ENCODE measurements at places on chromosomes 7 and 10.
A peak's percentile ranks its signal among the peaks of the same experiment; 100 is the strongest.

DNA sequence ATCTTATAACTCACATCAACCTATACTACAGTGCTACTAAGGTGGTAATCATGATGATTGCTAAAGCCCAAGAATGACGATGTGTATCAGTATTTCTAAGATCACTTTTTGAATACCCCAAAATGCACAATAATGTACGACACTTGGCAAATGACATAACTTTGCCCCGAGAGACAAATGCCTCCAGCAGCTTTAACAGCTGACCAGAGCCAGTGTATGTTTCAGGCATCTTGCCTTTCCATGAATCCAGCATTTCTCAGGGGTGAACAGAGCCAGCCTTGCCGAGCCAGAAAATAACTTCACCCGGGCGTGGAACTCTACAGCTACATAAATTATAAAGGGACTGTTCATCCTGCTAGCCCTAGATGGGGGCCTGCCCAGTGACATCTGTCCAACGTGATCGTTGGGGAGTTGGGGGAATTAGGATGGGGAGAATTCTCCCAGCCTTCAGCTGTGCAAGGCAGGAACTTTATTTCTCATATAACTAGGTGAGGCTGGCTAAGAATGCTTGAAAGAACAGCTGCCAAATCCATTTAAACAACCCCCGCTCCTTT, 1.8 kb downstream of the IGFBP3 start:
- DNase-seq: no peak

- peak; percentile 19 for DNase-seq
These were observed 216.5 kb upstream of the MKLN1 start for GRCh38 chr7:131111081-131111576.

DNA sequence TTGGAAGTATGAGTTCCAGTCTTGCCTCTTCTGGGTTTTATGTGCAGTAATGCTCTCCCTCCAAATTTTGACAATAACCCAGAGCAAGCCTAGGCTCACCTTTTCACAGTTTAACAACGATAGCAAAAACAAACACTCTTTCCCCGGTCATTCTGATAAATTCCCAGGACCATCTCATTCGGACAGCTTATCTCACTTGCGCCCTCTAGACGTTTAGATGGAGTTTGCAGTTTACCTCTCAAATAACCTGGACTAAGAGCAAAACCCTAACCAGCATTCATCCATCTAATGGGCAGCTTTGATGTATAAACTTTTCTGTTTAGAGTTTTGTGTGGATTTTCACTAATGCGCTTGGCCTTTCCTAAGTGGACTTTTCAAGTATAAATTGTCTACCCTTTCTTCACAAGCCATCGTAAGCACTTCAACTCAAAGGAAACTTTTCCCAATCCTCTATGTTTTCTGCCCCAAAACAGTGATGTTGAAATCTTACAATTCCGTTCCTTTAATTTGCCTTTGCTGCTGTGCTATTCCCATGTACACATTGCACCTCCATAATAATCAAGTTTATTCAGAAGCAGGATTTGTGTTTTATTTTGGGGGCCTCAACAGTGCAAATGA, 114.9 kb downstream of the HDAC9 start:
- no peak for DNase-seq

DNA sequence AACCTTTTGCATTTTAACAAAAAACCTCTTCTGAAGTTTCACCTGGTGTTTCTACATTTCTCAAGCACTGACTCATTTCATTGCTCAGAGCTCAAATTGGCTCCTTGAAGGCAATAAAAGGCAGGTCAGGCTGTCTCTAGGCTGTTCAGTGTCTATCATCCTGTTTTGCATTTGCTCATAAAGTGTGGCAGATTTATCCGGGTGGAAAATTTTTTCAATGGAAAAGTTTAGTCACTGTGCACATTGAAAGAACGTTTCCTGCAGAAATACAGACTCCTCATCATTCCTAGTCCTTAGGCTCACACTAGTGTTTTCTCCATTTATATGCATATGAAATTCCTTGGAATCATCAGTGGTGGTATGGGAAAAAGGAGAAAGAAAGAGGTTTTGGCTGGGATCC, 114.2 kb upstream of the DGKB start:
- DNase-seq: no peak

DNA sequence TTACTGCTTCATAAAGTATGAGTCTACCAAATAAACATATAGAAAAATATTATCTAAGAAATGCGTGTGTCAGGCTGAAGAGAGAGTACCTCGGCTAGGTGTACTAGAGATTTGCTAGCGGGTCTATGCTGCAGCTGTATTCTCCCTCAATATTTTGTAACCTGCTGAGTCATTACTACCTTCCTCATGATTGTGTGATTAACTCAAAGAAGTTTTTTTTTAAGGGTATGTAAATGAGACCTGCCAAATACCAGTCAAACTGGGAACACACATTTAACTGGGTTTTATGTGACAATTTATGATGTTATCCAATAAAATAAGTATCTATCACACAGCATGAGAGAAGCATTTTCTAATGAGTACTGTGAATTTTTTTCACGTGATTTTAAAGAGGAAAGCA, 180.4 kb downstream of the RNF133 start:
- no peak for DNase-seq

DNA sequence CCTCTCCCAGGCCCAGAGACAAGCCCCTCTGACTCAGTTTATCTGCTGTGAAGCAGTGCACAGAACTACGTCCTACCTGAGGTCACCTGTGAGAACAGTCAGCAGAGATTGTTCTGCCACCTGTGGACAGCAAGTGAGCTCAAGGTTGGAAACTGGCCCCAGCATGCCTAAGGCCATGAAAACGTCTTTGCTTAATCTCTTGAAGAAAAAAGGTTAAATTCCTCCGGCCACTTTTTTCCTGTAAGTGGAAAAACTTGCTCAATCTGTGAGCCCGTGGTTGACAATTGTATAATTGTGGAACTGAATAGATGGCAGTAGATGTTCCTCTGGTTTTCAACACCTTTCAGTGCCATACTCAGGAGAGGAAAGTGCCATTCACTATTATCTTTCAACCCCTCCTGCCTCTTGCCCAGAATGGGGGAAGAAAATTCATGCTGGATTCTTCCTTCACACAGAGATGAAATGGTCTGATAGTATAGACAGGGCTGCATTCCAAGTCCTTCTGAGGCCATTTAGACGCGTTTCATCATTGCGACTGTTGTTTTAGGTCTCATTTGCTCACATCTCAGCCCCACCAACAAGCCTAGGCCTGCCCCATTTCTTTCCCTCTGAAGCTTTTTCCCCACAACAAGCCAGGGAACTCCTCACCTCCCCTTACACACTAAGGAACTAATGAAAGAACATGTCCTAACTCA, 292.9 kb downstream of the FZD1 start:
- DNase-seq: no peak

DNA sequence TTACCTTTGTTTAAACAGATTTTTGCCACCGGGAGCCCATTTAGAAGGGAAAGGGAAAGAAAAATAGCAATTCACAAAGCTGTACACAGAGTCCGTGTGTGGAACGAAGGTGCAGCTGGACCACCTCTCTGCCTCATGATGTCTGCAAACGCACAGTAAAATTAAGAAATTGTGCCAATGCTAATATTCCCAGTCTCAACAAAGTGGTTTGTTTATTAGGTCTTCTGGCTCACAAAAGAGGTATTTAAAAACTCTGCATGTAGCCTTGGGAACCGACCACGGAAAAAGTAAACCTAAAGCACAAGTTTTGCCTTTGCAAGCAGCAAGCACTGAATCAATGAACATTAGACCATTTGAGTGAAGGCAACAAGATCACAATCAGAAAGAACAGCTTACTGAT, 57.7 kb downstream of the CREB3L2 start:
- no peak for DNase-seq

DNA sequence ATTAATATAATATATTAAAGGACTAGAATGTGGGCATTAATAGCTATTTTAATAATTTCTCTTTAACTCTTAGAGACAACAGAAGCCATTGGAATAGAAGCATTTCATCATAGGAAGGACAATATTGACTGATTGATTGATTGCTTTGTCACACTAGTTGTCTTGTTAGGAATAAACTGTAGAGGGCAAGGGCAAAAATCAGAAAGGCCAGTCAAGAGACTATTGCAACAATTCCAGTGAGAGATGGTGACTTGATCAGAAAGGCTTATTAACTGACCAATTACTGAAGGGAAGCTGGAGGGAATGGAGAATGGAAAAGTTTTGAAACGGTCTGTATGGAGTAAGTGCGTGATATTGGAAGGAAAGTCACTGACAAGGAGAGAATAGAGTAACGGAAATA, 87.3 kb downstream of the RUNDC3B start:
- no peak for DNase-seq

GRCh38 chr7:66167773-66168387, 37.3 kb upstream of the TPST1 start:
- DNase-seq: no peak

DNA sequence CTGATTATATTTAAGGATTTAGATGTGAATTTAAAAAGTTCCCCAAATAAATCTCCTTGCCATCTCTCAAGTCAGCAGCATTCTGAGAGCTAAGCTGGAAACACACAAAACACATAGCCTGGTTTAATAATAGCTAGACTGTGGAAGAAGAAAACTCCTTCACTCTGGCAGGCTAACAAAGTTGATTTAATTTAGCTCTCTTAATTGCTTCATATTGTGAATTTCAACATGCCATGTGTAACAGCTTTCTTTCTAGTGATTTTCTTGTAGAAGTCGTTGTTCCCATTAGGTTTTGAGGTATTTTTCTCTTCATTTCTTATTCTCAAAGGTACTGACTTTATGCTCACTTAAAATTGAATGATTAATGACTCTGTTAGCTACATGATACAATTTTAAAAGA, 216.8 kb upstream of the AKR1E2 start:
- DNase-seq: no peak

GRCh38 chr10:97713339-97713825, at the start of gene MARVELD1:
MARVELD1 (plus strand) TSS chr10:97713730; CDS start chr10:97713877, 147 bp downstream.
- DNase-seq: peak; percentile 15

- peak; percentile 17 for DNase-seq
These were observed 38.3 kb upstream of the COBL start for GRCh38 chr7:51354897-51355296.

DNA sequence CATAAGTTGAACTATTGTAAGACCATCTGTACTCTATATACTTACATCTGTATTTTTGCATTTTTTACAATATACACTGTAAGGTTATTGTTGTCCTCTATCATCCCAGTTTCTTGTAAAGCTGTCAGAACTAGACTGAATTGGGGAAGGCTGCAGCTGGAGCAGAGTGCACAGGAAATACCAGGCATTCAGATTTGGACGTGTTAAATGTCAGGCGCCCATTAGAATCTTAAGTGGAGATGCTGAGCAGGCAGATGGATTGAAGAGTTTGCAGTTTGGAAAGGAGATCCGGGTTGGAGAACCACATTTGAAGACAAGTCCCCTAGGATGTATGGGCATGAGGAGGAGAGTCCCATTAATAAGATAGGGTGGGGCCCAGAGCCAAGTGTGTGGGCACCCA, 40.4 kb downstream of the MTURN start:
- no peak for DNase-seq

GRCh38 chr10:89942217-89942616, 240.8 kb downstream of the KIF20B start:
- no peak for DNase-seq

DNA sequence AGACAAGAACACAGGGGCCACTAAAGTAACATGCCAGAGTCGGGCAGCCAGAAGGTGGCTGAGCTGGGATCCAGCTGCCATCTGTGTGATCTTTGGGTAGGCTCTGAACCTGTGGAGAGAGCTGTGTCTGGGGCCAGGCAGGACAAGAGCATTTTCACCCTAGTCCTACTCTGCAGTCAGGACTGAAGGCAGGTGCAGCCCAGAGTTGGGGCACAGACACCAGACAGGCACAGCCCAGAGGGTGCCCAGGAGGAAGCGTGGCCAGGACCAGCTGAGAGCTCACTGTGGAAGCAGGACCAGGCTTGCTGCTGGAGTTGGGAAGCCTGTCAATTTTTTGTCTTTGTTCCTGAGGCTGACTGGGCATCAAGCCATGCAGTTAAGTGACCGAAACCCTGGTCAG, 113.6 kb downstream of the ADCY1 start:
- no peak for DNase-seq

DNA sequence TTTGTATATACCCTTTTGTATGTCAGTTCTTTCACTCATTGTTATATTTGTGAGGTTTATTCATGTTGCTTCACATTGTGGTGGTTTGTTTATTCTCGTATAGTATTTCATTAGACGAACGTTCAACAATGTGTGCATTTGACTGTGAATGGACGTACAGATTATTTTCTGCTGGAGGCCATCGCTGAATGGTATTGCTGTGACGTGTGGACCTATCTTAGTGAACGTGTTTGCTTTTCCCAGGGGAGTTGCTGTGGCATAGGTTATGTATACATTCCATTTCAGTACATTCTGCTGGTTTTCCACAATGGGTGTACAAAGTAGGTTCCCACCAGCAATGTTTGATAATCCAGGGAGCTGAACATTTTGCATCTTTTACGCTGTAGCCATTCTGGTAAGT, 31.1 kb upstream of the PLEKHS1 start:
- DNase-seq: no peak

- DNase-seq: no peak
These were observed 511.9 kb downstream of the SUGCT start for GRCh38 chr7:40646717-40647116.

DNA sequence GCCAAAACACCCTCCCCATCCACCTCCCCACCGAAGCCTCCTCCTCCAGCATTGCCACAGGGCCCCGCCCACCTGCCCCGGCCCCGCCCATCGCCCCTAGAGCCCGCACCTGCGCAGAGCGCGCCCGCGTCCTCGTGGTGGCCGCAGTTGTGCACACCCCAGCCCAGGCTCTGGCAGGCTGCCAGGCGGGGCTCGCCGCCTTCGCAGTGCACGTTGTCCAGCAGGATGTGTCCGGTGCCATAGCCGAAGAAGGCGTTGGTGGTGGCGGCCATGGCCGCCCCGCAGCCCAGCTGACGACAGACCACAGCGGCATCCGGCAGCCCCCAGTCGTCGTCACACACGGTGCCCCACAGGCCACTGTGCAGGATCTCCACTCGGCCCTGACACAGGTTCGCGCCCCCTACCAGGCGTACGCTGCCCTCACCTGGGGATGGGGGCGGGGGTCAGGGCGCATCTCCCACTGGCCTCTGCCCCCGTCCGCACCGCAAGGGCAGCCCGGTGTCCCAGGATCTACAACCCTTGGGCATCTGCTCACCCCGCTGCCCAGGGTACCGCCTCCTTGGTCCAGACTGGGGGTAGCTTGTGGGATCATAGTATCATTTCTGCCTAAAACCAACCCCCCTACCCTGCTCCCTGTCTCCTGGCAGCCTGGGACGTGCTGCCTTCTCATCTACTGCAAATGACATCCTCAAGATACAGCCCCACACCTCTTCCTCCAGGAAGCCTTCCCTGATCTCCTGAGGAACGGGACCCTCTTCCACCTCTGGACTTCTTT, 11.9 kb downstream of the SSC4D start:
- DNase-seq: peak; percentile 89
